ENCODE measurements at places on chromosomes 7 and 10.

DNA sequence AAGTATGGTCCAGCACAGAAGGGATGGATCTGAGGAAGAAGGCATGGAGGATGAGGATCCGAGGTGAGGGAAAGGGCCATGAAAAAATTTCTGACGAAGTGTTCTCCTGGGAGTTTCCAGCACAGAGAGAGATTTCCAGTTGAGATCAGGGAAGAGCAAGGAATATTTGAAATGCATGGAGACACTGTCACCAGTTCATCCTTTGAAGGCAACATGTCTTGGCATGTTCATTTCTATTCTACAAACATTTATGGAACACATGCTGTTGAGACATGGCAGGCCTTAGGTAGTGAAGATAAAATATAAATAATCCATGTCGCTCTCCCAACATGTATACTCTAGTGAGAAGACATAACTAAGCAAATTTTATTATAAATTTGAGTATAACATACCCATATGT is 234.0 kb upstream of the TCF7L2 start:
- DNase-seq = no peak

GRCh38 chr10:95408983-95409873 is 118.4 kb upstream of the PDLIM1 start:
- no peak for DNase-seq

GRCh38 chr7:129525225-129525862 is 23.0 kb downstream of the SMKR1 start:
- DNase-seq = no peak

DNA sequence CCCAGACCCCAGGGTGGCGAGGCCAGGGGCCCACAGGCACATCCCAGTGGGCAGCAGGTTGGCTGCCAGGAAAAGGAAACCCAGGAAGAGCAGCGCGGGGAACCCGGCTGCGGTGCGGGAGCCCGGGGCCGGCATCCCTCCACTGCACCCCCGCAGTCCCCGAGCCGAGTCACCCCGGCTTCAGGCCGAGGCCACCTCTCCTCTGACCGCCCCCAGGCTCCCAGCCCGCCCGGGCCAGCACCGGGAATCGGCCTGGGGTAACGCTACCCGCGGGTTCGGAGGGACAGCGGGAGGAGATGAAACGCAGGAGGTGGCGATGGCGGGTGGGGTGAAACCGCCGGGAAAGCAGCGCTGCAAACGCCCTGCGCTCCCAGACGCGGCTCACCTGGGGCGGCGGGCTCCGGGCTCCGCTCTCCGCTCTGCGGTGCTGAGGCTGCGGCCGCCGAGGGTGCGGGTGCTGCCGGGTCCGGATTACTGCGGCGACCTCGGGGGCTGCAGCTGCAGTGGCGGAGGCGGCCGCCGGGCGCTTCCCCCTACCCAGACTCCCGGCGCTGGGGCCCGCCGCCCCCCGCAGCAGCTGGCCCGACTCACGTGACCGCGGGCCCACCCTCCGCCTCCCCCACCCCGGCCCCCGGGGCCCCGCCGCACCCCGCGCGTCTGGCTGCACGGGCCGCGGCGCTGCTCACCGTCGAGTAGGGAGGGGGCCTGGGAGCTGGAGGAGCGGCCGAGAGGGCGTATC is at the start of gene SCRN1:
Gene SCRN1 (minus strand): TSS at position 545 of the 739 bp plus-strand sequence. CDS start 20,734 bp downstream, outside the sequence.
- no peak for DNase-seq

DNA sequence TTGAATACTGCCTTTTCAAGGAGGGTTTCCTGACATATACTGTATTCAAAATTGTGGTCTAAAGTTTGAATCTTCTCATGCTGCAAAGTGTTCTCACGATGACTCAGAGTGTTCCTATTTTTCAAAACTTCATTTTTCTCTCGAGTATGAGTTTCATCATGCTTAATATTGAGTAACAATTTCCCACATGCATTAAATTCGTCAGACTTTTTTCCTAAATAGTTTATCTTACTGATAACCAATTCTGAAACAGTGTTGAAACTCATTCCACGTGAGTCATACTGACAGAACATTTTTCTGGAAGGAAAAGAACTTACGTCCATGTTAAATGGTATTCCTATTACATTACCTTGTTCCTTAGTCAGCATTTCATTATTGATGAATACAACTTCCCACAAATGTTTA is 44.1 kb downstream of the ZNF33B start:
- DNase-seq = no peak

- no peak for DNase-seq
These were observed 101.5 kb downstream of the ORC5 start for GRCh38 chr7:104106108-104106905.

DNA sequence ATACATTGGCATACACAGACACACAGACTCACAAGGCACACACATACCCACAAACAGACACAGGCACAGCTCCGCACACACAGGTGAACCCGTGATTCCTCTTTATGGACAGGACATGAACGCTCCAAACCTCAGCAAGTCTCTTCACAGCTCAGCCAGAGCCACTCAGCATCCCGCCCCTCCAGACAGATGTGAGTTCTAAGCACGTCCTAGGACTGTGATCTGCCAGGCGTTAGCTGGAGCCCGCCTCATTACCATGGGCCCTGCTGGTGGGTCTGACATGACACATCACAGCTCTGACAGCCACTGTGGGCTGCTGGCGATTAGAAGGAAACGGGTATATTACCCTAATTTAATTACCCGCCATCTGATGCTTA is 176.7 kb upstream of the PPP2R2D start:
- DNase-seq = peak; percentile 7

Data from activated CD8-positive, alpha-beta memory T cell treated with anti-CD3 and anti-CD28 coated beads, Interleukin-2, amount 10 ng/mL, durations not matched to agents 7 days and 5 days (primary cell).